ENCODE measurements at places on chromosomes 3 and 15.

DNA sequence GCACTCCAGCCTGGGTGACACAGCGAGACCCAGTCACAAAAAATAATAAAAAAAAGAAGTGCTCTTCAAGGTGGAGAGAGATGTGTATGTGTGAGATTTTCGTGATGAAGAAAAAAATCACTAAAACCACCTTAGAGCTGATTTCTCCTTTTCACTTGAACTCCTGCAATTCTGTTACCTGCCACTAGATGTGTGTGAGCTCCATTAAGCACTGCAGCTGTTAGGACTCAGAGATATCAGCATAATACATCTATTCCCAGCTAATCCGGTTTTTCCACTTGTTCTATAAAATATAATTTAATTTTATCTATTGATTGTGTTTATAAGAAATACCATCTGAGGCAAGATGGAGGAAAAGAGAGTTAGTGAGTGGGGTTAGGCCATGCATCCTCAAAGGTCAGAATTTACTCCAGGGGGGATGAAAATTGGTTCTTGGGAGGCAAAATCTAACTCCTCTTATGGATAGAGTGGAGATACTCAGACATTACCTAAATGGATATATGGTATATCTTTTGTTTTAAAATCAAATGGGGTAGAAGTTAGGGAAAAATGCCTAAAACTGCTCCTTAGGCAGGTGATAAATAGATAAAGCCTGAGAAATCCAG, 152.7 kb downstream of the IL20RB start:
- H3K4me3 ChIP-seq: no peak overlapping the region
- DNase-seq: no peak
- no peak overlapping the region for H3K27ac ChIP-seq

- no peak for DNase-seq
- no peaks in the 10 kb centered on the region for H3K4me1 ChIP-seq
- H3K27me3 ChIP-seq: no peaks in the 10 kb centered on the region
- no peak overlapping the region for H3K27ac ChIP-seq
- H3K36me3 ChIP-seq: no peaks in the 10 kb centered on the region
- H3K4me3 ChIP-seq: no peak overlapping the region
Observed at GRCh38 chr3:31445701-31446100, 87.0 kb upstream of the STT3B start.

GRCh38 chr3:185696039-185696438, 109.9 kb downstream of the SENP2 start:
- H3K4me1 ChIP-seq: peaks cover 13% of the 10 kb centered on the region
- H3K4me3 ChIP-seq: no peak overlapping the region
- H3K27me3 ChIP-seq: no peaks in the 10 kb centered on the region
- DNase-seq: no peak
- H3K27ac ChIP-seq: no peak overlapping the region

DNA sequence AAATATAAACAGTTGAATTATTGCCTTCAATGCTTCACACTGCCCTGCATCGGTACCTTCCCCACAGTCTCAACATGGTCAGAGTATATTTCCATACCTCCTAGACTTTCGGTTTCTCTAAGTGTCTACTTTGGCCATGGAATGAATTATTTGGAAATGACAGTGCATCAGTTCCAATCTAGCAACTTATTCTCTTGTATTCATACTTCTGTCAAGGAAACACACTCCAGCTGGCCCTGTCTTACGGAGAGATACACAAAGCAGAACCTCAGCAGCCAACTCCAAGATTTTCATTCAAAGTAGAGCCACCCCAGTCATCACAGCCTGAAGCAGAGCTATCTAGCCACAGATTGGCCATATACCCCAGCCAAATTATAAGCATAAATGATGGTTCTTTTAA, 518.4 kb upstream of the UBE2E2 start:
- no peaks in the 10 kb centered on the region for H3K36me3 ChIP-seq
- DNase-seq: no peak
- H3K27me3 ChIP-seq: no peaks in the 10 kb centered on the region
- H3K4me1 ChIP-seq: no peaks in the 10 kb centered on the region

GRCh38 chr3:133820129-133820528, 14.5 kb downstream of the SRPRB start:
- H3K4me1 ChIP-seq: peaks cover 29% of the 10 kb centered on the region
- peak overlapping the region; percentile 33 for H3K27ac ChIP-seq
- peak; percentile 52 for DNase-seq
- peaks cover 8% of the 10 kb centered on the region for H3K36me3 ChIP-seq
- H3K4me3 ChIP-seq: no peak overlapping the region
- H3K27me3 ChIP-seq: no peaks in the 10 kb centered on the region

GRCh38 chr3:171505822-171506333, 45.7 kb upstream of the TNIK start:
- H3K27me3 ChIP-seq: no peaks in the 10 kb centered on the region
- no peak overlapping the region for H3K27ac ChIP-seq
- H3K4me1 ChIP-seq: peaks cover 5% of the 10 kb centered on the region
- DNase-seq: no peak
- H3K36me3 ChIP-seq: no peaks in the 10 kb centered on the region
- H3K4me3 ChIP-seq: no peak overlapping the region

GRCh38 chr15:31256378-31257265, 70.0 kb upstream of the KLF13 start:
- H3K36me3 ChIP-seq: no peaks in the 10 kb centered on the region
- H3K4me1 ChIP-seq: no peaks in the 10 kb centered on the region
- no peaks in the 10 kb centered on the region for H3K27me3 ChIP-seq
- DNase-seq: no peak
- H3K27ac ChIP-seq: no peak overlapping the region

- peak; percentile 83 for DNase-seq
- H3K4me3 ChIP-seq: peak overlapping the region; percentile 59
- H3K27me3 ChIP-seq: no peaks in the 10 kb centered on the region
- peaks cover 23% of the 10 kb centered on the region for H3K4me1 ChIP-seq
- H3K27ac ChIP-seq: peak overlapping the region; percentile 92
- no peaks in the 10 kb centered on the region for H3K36me3 ChIP-seq
Observed at GRCh38 chr3:153051427-153052095, 110.5 kb upstream of the RAP2B start.

DNA sequence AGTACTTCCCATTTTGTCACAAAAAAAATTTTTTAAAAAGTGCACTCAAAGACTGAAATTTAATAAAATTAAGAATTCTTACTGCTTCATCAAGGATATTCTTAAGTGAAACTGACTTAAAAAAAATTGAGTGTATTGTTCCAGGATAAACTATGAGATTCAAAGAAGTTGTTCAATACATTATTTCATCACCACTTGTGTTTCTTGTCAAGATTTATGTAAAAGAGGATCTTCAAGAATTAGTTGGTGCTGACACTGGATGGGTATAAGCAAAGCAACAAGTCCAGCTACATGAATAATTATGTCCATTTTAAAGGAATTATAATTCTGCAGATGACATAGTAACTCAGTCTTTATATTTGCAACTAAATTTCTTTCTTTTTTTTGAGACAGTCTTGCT, 4.3 kb upstream of the AP4E1 start:
- peaks cover 3% of the 10 kb centered on the region for H3K4me1 ChIP-seq
- no peak overlapping the region for H3K27ac ChIP-seq
- no peak for DNase-seq
- no peaks in the 10 kb centered on the region for H3K36me3 ChIP-seq
- H3K4me3 ChIP-seq: no peak overlapping the region
- no peaks in the 10 kb centered on the region for H3K27me3 ChIP-seq

DNA sequence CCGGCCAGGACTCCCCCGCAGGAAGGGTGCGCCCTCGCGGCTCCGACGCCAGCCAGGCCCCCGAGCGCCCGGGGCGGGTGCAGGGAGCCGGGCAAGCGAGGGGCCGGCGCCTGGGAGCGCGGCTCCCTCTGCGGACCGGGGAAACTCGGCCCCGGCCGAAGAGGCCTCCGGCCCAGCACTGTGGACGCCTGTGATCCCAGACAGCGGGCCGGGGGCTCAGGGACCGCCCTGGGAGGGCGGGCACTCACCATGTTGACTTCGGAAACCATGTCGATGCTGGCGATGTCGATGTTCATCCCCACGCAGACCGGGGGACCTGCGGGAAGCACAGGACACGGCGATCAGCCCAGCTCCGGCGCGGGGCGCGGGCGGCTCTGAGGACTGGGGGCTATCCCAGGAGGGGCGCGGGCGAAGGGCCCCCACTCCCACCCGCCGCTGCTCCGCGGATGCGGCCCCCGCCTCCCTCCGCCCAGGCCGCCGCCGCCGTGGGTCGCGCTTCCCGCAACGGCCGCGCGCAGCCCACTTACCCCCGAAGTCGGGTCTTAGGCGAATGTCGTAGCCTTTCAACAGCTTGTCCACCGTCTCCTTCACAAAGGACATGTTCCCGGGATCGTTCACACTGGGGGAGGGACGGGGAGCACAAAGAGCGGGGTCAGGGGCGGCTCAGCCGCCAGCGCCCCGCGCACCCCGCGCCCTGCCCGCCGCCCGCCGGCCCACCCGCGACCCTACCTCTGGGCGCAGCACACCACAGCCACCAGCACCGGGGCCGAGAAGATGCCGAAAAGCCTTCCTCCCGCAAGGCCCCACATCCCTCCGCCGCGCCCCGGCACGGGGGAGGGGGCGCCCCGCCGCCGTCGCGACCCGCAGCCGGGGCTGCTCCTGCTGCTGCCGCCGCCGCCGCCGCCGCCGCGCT, at the start of gene GABRB3:
GABRB3 (minus strand) TSS at position 913 of the 913 bp plus-strand sequence.
- H3K36me3 ChIP-seq: no peaks in the 10 kb centered on the region
- no peaks in the 10 kb centered on the region for H3K4me1 ChIP-seq
- no peak for DNase-seq
- no peak within 1 kb of the TSS for H3K27ac ChIP-seq

- no peak overlapping the region for H3K27ac ChIP-seq
- no peak for DNase-seq
- H3K36me3 ChIP-seq: no peaks in the 10 kb centered on the region
- H3K27me3 ChIP-seq: no peaks in the 10 kb centered on the region
Observed at GRCh38 chr3:59839283-59839682, 789.5 kb upstream of the CFAP20DC start.

- no peaks in the 10 kb centered on the region for H3K36me3 ChIP-seq
- no peak overlapping the region for H3K27ac ChIP-seq
- no peak overlapping the region for H3K4me3 ChIP-seq
- DNase-seq: no peak
- peaks cover 16% of the 10 kb centered on the region for H3K27me3 ChIP-seq
Observed at GRCh38 chr3:128448491-128448890, 18.2 kb downstream of the DNAJB8 start.

DNA sequence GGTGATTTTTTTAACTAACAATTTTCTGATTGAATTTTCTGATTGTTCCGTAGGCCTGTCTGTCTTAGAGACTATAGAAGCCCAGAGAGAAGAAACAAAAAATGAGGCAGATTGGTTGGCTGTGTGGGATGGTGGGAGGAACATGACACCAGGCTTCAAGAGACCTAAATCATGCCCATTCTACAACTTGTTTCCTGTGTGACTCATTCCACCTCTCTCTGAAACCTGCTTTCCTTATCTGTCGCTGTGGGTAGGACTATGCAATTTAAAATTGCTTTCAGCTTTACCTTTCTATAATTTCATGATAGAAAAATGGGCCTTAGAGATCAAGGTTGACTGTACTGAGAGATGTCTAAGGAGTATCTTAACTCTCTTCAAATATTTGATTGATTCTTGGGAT, 44.5 kb downstream of the OXNAD1 start:
- H3K27ac ChIP-seq: no peak overlapping the region
- no peak overlapping the region for H3K4me3 ChIP-seq
- peaks cover 11% of the 10 kb centered on the region for H3K4me1 ChIP-seq
- no peaks in the 10 kb centered on the region for H3K27me3 ChIP-seq

DNA sequence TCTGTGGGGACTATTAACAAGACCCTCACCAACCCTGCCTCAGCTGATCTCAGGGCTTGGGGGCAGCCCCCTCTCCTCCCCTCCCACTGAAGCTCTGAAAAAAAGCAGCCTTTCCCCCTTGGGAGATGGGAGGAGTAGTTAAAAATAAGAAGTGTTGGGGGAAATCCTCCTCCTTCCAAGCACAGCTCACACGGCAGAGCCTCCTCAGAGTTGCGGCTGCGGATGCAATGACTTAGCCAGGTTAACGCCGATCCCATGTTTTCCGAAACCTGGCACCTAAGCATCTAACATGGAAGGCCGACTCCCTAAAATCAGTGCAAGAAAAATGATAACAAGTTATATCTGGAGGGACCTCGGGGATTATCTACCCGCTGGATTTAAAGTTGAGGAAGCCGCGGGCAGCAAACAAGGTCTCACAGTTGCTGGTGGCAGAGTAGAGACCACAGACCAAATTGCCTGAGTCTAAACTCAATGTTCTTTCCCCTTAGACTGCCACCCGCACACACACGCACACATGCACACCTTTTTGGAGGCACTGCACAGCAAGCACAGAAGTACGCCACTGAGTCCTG, 1.1 kb upstream of the TPM1 start:
- peaks cover 69% of the 10 kb centered on the region for H3K4me1 ChIP-seq
- H3K27ac ChIP-seq: no peak overlapping the region
- peaks cover 5% of the 10 kb centered on the region for H3K36me3 ChIP-seq
- peak overlapping the region; percentile 74 for H3K4me3 ChIP-seq

DNA sequence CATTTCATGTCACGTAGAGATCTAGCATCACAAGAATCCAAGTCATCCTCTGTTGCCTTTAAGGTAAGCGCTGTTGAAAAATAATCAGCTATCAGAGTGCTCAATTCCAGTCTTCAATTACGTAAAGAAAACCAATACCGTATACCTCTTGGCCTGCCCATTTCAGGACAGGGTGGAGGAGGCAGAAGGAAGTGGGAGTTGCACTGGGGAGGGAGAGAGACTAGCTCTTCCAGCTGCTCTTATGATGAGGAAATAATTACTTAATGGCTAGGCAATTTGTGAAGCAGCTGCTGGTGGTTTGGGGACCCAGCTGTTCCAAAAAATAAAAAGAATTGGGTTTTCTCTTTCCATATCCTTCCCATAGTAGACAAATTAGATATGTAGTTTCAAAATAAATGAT, 365.8 kb upstream of the MCTP2 start:
- H3K4me1 ChIP-seq: no peaks in the 10 kb centered on the region
- H3K4me3 ChIP-seq: no peak overlapping the region
- no peaks in the 10 kb centered on the region for H3K36me3 ChIP-seq
- H3K27ac ChIP-seq: no peak overlapping the region
- no peak for DNase-seq

GRCh38 chr15:73996939-73997338, 2.4 kb downstream of the PML start:
- H3K27me3 ChIP-seq: no peaks in the 10 kb centered on the region
- H3K4me1 ChIP-seq: peaks cover 29% of the 10 kb centered on the region
- no peak for DNase-seq
- peaks cover 9% of the 10 kb centered on the region for H3K36me3 ChIP-seq

DNA sequence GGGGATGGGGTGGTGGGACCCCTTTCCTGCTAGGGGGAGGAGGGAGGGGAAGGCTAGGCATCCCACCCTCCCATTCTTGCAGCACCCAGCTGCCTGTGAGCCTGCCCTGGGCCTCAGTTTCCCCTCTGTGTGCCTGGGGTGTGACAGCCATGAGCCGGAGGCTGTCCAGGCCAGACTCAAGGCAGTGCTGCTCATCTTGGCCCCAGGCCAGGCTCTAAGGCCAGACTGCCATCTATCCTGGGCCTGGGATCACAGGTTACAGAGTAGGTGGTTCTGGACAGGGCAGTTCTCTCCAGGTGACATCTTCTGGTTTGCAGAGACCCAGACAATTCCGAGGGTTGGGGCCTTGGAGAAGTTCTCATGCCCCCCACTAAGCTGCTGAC, 3.3 kb upstream of the VILL start:
- no peak overlapping the region for H3K27ac ChIP-seq
- no peaks in the 10 kb centered on the region for H3K27me3 ChIP-seq
- no peak overlapping the region for H3K4me3 ChIP-seq
- no peak for DNase-seq
- H3K4me1 ChIP-seq: peaks cover 9% of the 10 kb centered on the region

All from keratinocyte (primary cell).